ENCODE measurements at places on chromosomes 3 and 15.

DNA sequence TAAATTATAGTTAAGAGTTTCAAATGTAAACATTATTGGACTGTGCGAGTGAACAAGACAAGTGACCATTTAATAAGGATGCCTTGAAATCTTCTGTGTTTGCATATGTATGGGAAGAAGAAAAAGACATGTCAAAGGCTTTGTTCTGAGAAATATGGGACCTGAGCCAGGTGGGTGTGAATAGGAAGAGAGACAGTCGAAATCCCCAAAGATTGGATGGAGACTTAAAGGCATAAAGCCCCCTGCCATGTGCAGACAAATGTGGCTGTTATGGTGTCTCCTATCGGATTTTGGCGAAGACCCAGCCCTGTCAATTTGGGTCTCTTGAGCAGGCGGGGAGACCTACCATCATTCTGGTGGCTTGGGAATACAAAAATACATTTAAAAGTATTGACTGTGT lies 16.9 kb downstream of the FXR1 start:
- DNase-seq: no peak

GRCh38 chr3:62229908-62230307 lies 143.4 kb downstream of the FEZF2 start:
- no peak for DNase-seq

- DNase-seq: no peak
Observed at GRCh38 chr15:47756872-47757271, 39.6 kb downstream of the SEMA6D start.

GRCh38 chr3:159824333-159824732 lies 164.3 kb upstream of the IL12A start:
- no peak for DNase-seq

DNA sequence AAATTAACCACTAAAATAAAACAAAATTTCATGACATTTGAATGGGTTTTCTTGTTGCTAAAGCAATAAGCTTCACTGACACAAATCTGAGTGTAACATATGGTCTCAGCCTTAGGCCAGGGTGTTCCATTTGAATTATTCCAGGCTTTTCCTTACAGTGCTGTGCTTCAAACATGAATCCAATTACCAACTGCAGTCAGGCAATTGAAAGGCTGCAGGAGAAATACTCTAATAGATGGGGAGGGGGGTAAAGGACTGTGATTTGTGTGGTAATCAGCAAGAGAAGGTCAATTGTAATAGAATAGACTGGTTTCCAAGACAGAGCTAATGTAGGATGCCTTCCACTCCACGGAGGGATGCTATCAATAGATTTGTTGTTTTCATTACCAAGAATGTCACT lies 466.7 kb downstream of the C3orf38 start:
- no peak for DNase-seq

- DNase-seq: no peak
Observed at GRCh38 chr3:33441225-33441976, 1.2 kb upstream of the UBP1 start.

DNA sequence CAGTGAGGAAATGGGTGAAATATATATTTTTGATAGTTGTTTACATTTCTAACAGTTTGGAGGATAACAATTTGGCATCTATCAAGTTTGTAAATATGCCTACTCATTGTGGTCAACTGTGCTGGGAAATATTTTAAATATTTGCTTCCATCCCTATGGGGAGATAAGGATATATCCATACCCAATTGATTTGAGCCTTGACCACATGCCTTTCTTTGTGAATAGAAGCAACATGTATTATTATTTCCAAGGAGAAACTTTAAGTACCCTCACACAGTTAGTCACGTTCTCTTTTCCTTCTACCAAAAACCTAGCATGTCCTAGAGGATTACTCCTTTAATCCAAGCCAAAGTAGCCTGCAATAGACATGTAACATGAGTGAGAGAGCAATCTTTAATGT lies 245.4 kb upstream of the CBLB start:
- DNase-seq: no peak

- no peak for DNase-seq
Observed at GRCh38 chr3:114718071-114718897, 424.5 kb downstream of the TIGIT start.

Measured in NCI-H1092 (cell line).